ENCODE measurements at places on chromosomes 5 and 9.

DNA sequence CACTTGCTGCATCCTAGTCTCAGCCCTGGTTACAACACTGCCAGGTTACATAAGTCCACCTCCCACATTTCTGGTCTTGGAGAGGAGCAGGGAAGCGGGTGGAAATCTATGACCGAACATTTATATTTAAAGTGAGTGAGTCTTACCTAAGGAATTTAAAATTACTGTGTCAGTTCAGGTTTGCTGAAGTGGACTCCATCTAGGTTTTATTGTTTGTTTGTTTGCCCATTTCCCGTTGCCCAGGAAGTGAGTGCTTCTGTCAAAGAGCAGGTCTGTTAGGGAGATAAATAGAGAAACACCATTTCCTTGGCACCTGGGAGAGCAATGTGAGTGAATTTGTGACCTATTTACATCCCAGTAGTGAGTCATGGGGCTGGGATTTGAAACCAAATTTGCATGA, 179.5 kb downstream of the KIF4B start:
- DNase-seq = no peak

DNA sequence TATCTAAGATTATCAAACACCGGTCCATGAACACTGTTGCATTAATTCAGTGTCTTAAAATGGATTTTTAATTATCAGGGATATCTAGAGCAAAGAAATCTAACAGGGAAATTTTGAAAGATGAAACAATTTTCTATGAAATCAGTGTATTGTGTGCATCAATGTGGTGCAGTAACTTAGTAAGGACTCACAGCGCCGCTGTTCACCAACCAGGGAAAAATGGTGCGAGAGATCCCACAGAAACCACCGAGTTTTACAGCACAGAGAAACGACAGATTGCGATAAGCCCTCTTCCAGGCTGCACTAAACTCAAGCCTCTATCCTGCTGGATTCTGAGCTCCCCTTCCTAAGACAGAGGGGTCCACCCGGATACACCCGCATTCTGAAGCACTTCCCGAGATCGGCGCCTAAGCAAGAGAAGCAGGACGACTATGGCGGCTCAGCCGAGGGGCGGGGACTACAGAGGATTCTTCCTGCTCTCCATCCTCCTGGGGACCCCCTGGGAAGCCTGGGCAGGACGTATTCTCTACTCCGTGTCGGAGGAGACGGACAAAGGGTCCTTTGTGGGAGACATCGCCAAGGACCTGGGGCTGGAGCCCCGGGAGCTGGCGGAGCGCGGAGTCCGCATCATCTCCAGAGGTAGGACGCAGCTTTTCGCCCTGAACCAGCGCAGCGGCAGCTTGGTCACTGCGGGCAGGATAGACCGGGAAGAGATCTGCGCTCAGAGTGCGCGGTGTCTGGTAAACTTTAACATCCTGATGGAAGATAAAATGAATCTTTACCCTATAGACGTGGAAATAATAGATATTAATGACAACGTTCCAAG, at the start of gene PCDHGA7:
PCDHGA7 (plus strand) TSS at position 274 of the 826 bp plus-strand sequence; CDS start at position 432, 158 bp downstream.
- no peak for DNase-seq

GRCh38 chr5:74401946-74402320, 238.6 kb downstream of the ENC1 start:
- DNase-seq = no peak

DNA sequence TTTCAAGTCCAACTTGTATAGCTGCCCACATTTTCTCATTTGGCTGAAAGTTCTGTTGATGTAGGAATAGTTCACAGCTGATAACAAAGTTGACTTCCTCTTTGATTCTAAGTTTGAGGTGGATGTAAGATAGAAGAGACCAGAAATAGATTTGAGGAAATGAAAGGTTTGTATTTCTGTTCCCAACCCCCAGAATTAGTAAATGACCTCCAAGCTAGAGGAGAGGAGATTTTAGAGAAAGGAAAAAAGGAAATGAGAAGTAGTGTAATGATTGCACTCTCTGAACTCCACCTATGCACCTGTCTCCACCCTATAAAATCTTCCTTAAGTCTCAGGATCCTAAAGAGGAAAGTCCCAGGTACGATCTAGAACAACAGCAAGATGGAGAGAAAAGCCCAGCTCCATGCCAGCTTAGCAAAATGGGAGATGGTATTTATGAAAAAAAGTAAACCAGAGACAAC, 130.4 kb upstream of the POC5 start:
- no peak for DNase-seq

GRCh38 chr5:119275601-119276173, 80.1 kb upstream of the TNFAIP8 start:
- no peak for DNase-seq

DNA sequence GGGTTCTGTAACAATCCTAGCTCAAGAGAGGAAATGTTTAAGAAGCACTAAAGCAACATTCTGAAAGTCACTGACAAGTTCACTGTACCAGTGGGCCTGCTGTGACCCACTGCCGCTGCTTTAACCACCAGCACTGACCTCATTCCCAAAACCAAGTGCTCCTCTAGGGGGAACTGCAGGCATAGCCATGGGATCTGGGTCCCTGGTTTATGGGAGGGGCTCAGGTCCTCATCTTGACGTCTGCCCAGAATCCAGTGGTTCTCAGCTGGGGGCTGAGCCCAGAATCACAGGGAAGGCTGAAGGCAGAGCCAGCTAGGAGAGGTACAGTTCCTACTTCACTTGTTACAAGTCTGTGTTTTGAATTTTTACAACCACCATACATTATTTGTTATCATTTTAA, 36.1 kb upstream of the SLC2A8 start:
- DNase-seq = no peak

DNA sequence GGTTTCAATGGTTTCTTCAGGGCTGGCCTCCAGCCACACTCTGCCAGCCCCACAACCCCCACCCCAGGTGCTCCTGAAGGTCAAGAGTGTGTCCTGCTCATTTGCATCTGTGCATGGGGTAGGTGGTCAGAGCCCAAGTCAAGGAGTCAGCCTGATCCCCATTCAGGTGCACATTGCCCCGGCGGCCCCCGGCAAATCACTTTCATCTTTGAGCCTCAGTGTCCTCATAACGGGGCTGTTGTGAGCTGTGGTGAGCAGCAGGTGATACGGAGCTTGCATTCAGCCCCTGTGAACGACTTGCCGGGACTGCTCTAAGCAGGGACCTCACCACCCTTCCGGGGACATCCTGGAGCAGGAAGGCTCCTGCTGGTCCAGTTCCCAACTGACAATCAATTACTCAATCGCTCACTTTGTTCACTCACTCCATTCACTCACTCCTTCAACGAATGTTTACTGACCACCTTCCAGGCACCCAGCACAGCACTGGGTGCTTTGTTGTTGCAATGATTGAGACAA, 93.2 kb upstream of the CPEB4 start:
- no peak for DNase-seq
